ENCODE measurements at places on chromosomes 1 and 21.

DNA sequence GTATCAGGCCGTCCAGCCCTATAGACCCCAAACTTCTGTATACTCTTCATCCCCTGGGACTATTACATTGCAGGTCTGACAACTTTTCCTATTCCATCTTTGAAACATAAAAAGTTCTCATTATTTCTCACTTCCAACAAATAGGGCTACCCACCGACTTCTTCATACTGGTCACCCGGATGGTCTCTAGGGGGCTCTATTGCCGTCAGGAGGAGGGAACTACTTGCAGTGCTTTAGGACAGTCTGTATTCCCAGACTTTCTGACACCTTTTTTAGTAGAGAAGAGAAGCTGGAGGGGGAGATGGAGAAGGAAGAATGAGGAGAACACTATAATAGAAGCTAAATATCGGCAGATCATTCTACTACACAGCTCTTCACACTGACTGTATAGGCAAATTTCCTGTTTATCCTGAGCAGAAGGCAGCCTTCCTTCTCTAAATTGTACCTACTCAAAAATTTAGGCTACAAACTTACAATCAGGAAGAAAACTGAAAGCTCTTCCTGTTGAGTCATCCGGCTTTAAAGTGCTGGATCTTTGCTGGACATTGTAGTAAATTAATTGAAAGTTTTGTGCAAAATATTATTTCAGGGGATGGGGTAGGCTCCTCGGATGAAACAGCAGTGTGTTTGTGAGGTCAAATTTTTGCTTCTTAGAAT lies 54.6 kb downstream of the CDC7 start:
- no peak for DNase-seq

DNA sequence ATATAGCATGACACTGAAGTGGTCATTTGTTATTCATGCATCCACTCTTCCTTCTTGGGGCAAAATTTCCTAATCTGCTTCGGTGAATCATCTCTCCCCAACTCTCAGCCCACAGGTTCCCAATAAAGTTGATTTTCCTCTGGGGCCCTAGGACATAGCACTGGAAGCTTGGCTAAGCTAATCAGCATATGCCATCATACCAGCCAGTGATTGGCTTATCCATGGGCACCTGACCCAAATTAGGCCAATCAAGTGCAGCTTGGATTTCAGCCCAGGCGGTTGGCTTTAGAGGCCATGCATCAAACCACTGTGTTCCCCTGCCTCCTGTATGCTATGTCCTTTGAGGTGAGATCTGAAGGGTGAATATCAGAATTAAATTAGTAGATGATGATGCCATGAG lies 58.9 kb downstream of the C1orf94 start:
- DNase-seq, result no peak

DNA sequence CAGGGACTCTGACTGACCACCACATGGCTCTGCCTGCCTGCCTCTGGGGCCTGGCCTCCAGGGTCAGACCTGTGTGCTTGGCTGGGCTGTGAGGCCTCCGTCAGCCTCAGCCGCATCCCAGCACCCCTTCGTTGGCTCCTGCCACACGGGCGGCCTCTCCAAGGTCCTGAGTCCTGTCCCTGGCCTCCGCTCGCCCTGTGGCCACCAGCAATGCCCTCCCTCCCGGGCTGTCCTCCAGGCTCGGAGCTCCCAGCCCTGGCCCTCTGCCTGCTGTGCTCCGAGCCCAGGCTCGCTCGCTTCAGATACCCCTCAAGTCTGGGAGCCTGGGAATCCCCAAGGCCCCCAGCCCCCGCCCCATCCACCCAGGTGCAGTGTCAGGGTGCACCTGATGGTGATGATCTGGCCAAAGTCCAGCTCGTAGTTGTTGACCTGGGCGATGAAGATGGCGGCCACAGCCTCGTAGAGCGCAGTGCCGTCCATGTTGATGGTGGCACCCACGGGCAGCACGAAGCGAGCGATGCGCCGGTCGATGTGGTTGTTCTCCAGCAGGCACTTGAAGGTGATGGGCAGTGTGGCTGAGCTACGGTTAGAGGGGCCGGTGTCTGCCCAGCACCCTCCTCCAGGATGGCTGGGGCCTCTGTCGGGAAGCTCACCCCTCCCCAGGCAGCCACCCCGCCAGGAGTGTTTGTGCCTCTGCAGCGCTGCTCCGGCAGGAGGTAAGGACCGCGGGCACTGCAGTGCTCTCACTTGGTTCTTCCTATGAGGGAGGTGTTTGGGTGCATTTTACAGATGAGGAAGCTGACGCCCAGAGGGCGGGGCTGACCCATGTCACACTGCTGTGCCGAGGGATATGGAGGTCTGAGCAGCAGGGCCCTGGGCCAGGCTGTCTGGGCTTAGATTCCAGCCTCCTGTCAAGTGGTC lies 28.5 kb downstream of the PODN start:
- DNase-seq, result no peak

DNA sequence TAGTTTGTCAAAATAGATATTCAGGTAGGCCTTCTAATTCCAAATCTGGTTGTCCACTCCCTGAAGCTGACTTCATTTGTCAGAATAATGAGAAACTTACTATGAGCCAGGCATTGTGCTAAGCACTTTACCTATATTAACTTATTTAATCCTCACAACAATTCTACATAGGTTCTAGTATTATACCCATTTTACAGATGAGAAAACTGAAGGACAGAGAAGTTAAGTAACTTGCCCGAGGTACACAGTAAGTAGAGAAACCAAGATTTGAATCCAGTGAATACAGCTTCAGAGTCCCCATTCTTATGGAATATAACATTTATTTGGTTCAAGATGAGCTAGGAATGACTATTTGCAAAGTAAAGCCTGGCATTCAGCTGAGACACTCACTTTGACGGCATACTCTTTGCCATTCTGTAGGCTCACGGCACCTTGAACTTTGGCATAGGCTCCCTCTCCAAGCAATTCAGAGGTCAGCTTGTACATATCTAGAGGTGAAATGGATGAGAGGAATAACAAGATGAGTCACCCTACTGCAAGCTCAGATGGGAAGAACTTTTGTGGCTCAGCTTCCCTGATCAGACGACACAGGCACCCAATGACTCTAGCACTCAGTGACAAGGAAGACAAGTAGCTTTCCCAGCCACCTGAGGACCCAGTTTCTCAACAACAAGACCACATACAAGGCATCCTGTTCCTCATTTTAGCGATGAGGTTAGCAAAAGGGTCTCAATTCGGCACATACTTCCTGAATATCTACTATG lies 23.7 kb downstream of the MKNK1 start:
- no peak for DNase-seq

DNA sequence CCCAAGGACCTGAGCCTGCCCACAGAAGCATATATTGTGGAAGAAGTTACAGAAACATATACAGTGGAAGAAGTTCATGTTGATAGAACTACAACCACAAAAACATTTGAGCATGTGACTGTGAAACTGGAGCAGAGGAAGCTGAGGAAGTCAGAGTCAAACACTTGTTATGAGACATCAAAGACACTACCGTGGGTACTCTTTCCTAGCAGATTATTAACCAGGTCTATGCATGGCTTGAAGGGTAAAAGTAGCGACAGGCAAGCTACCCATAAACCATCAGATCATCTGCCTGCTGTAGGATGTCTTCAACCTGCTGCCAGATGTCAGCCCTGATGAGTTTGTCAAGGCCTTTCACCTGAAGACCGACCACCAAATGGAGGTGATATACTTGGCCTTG lies 35.8 kb downstream of the IVNS1ABP start:
- no peak for DNase-seq

DNA sequence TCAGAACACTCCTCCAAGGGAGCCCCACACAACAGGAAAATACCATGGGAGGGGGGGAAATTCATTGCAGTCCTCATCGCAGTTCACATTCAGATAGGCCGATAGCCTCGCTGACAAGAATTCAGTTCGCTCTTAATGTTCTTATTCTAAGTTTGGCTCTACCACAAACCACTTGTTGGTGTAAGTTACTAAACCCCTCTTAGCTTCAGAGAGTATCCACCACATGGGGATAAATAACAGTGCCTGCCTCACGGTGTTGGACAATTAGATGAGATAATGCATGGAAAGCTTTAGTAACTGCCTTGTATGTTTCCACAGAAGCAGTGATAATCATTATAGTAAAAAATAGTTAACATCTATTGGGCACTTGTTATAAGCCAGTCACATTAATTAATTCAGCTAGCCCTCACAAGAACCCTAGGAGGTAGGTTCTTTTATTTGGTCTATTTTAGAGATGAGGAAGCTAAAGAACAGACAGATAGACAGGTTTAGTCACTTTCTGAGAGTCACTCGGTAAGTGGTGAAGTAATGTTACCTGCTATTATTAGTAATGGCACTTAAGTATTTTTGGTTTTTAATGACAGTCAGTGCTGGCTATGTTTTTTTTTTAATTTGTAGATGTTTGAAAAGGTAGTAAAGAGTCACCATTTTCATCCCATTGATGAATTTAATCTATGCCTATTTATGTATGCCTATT lies 10.1 kb downstream of the VAV3 start:
- no peak for DNase-seq
